ENCODE measurements at places on chromosomes 7 and 10. TPM values are rescaled to one million over a fixed set of nuclear protein-coding genes. Genes with fewer than 3 reads are reported as not detected.
A peak's percentile ranks its signal among the peaks of the same experiment; 100 is the strongest.

DNA sequence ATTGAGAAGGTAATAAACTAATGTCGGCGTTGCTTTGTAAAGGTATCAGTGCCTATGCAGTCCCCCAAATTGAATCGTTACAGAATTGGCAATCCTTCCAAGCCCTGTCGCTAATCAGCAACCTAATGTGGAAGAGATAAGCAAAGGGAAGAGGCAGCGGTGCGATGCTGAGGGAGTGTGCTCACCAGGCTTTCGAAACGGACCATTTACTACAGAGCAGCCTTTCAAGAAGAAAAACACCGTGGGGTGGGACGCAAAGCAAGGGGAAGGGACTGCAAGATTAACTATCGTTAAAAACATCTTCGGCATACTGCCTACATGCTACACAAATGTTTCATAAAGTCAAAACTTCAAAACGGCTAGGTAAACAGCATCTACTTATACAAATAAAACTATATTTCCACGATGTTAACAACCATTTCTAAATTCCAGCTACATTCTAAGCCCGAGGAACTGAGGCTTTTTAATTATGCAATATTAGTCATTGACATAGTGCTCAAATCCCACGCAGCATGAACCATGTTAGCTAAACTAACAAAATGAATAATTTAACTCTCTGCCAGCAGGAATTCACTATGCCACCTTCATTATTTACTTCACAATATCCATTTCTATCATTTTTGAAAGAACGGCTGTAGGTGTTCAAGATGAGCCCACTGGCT, 85.2 kb downstream of the CHCHD3 start:
- H3K27me3 ChIP-seq, result no peaks in the 10 kb centered on the region
- H3K36me3 ChIP-seq, result peaks cover 4% of the 10 kb centered on the region
- H3K4me1 ChIP-seq, result no peaks in the 10 kb centered on the region
- H3K4me3 ChIP-seq, result no peak overlapping the region
- H3K27ac ChIP-seq, result no peak overlapping the region
- no peak for DNase-seq

DNA sequence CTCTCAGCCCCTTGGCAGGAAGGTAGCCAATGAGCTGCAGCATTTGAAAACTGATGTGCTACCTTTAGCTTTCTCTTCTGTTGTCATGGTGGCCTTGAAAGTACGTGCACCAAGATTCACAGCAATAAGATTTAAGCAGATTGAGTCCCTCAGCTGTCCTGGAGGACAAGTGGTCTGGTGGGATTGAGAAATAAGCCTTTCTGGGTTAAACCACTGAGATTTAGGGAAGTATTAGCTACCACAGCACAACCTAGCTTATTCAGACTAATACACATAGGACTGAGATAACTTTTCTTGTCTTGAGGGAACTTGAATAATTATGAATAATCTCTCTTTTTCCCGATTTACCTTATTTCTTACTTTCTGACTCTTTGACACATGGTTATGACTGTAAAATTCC, 324.0 kb downstream of the PTEN start:
- no peaks in the 10 kb centered on the region for H3K27me3 ChIP-seq
- no peaks in the 10 kb centered on the region for H3K4me1 ChIP-seq
- DNase-seq, result no peak
- H3K4me3 ChIP-seq, result no peak overlapping the region
- H3K36me3 ChIP-seq, result no peaks in the 10 kb centered on the region

The TBXAS1 gene
- 8.8 TPM for total RNA-seq

DNA sequence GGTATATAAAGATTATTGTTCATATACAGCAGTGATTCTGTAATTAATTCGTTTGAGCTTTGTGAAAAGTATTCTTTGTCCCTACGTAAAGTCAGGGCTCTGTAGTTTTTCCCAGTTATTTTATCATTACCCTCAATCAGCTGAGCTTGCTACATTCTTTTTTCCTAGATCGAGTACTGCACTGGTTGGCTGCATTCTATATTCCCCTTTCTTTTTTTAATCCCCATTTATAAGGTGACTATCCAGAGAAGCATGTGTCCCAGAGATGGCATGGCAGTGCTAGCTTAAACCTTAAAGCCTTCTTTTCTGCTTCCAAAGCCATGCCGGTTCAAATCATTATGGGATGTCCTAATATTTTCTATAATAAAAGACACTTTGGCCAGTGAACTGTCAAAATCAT, 230.1 kb upstream of the CELF2 start:
- no peaks in the 10 kb centered on the region for H3K4me1 ChIP-seq
- H3K27ac ChIP-seq, result no peak overlapping the region
- peaks cover 9% of the 10 kb centered on the region for H3K27me3 ChIP-seq
- H3K36me3 ChIP-seq, result no peaks in the 10 kb centered on the region
- no peak overlapping the region for H3K4me3 ChIP-seq

DNA sequence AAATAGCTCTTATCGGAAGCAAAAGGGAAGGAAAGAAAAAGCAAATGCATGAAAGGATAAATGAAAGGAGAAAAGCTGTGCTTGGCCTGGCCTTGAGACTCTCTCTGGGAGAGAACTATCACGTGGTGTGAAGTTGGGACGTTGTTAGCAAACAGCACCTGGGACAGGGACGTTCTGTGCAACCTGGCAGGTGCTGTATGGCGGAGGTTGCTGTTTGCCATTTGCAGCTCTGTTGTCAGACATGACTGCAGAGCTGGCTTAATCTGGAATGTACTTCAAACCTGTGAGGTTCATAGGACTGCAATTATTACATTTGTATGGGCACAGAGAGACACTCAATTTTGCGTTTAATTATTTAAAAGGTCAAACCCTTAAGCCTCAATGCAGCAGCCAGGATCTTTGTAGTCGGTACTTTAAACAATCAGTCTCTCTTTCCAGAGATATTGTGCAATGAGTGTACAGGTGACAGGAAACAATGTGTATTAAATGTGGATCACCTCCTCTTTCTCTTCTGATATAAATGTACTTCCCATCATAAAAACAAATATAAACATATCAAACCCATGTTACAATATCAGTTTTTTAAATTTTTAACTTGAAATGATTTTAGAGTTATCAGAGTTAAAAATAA, 800.5 kb upstream of the KCND2 start:
- DNase-seq, result no peak
- no peak overlapping the region for H3K27ac ChIP-seq
- H3K27me3 ChIP-seq, result no peaks in the 10 kb centered on the region
- H3K4me1 ChIP-seq, result no peaks in the 10 kb centered on the region
- no peak overlapping the region for H3K4me3 ChIP-seq

The COL26A1 gene
- total RNA-seq, result not detected

The PSAP gene
- 153 TPM for total RNA-seq

The HYAL4 gene
- total RNA-seq, result 0.54 TPM

GRCh38 chr7:35717516-35717915, 22.6 kb upstream of the HERPUD2 start:
- peaks cover 5% of the 10 kb centered on the region for H3K4me1 ChIP-seq
- DNase-seq, result no peak
- H3K4me3 ChIP-seq, result no peak overlapping the region
- H3K27me3 ChIP-seq, result peaks cover 4% of the 10 kb centered on the region
- no peaks in the 10 kb centered on the region for H3K36me3 ChIP-seq
- no peak overlapping the region for H3K27ac ChIP-seq

The IDI2 gene
- not detected for total RNA-seq

- peaks cover 26% of the 10 kb centered on the region for H3K27me3 ChIP-seq
- no peak overlapping the region for H3K27ac ChIP-seq
- peak; percentile 36 for DNase-seq
- H3K36me3 ChIP-seq, result no peaks in the 10 kb centered on the region
- H3K4me3 ChIP-seq, result peak overlapping the region; percentile 39
- peaks cover 42% of the 10 kb centered on the region for H3K4me1 ChIP-seq
These were observed 1.8 kb downstream of the PALD1 start for GRCh38 chr10:70480239-70480861.

The PAPOLB gene
- total RNA-seq, result 0.05 TPM

All from activated CD4-positive, alpha-beta T cell treated with anti-CD3 and anti-CD28 coated beads, Interleukin-2, amount 10 ng/mL, durations not matched to agents 7 days and 5 days (primary cell).